ENCODE measurements at places on chromosomes 5 and 9. TPM values are rescaled to one million over a fixed set of nuclear protein-coding genes. Genes with fewer than 3 reads are reported as not detected.

Gene ZNF169
- 1.6 TPM for total RNA-seq

GRCh38 chr9:137827908-137828526 is 49.6 kb upstream of the CACNA1B start:
- no peak for DNase-seq

Gene ZSWIM6
- total RNA-seq, result 2.3 TPM

- DNase-seq, result no peak
Measured at GRCh38 chr5:102811972-102812371, 56.9 kb downstream of the PAM start.

Gene RASGRF2
- 5.7 TPM for total RNA-seq

Data from gastrocnemius medialis (tissue), 4 donors.